ENCODE measurements at places on chromosomes 11 and 22.

DNA sequence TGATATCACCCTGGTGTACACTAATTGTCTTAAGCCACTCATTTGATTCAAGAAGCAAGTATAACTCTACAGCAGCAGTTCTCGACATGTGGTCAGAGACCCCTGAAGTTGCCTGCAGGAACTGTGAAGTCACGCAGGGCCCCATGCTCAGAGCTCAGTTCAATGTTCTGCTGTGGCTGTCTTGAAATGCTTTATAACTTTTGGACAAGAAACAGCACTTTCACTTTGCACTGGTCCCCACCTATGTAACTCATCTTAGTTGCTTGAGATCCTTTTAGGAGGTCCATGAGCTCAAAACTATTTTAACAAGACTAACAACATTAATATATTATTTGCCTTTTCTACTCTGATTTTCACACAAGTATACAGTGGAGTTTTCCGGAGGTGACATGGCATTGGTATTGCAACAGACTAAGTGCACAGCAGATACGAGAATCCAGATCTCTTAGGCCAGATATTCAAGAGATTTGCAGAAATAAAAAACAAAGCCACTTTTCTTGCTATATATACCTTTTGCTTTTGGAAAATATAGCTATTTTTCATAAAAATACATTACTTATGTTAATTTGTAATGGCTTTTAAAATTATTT lies 64.8 kb downstream of the PRR5L start:
- DNase-seq: no peak

GRCh38 chr11:19673924-19674729 lies 38.5 kb upstream of the NAV2 start:
- no peak for DNase-seq

- no peak for DNase-seq
Observed at GRCh38 chr11:83093634-83094033, 21.9 kb upstream of the RAB30 start.

- DNase-seq: no peak
Observed at GRCh38 chr11:67649634-67650510, 658 bp downstream of the ACY3 start.

- DNase-seq: no peak
Observed at GRCh38 chr11:92866679-92867282, 102.7 kb upstream of the MTNR1B start.

GRCh38 chr11:118152020-118152551 lies 537 bp downstream of the SCN4B start:
- no peak for DNase-seq

- no peak for DNase-seq
Observed at GRCh38 chr11:68164437-68164836, 43.2 kb upstream of the CHKA start.

DNA sequence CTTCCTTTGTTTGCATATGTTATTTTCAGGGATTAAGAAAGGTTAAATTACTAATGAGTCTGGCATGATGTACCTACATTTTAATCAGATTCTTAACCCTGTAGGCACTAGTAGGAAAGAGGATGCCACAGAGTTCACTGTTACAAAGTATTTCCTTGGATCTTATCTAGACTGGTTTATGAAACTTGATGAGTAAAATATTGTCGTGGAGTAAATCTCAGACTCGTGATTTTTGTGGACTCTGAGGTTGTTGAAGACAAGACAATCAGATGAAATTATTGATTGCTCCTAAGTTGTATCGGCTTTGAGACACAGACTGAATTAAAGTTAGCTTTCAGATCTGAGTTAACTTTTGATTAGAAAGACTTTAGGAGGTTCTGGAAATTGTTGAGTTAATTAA lies 6.0 kb downstream of the KMT2A start:
- DNase-seq: no peak

DNA sequence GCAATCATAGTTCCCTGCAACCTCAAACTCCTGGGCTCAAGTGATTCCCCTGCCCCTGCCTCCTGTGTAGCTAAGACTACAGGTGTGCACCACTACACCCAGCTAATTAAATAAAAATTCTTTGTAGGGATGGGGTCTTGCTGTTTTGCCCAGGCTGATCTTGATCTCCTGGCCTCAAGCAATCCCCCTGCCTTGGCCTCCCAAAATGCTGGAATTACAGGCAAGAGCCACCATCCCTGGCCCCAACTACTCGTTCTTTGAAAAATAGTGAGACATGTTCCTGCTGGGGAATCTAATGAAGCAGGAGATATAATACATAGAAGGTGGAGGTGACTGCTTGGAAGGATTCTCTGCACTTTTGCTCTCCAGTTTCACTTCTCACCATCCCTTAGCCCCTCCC lies 40.1 kb upstream of the RFPL3 start:
- DNase-seq: no peak

DNA sequence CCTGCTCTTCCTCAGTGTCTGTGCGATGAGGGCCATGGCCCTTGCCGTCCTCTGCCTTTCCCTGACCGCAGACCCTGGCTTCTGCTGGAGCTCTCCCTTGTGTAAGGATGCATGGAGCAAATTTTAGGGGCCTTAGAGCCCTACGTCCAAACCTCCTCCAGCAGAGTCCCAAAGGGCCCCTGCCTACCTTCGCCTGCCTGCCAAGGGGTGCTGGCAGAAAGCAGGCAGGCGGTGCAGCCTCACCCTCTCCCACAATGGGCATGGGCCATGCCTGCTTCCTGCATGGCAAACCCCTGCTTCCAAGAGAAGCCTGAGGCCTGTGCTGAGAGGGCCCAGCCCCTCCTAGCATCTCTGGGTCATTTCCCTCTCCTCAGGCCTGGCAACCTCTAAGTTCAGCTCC lies 71.3 kb upstream of the FGF3 start:
- no peak for DNase-seq

- no peak for DNase-seq
Observed at GRCh38 chr11:133919330-133920108, 37.2 kb downstream of the IGSF9B start.

DNA sequence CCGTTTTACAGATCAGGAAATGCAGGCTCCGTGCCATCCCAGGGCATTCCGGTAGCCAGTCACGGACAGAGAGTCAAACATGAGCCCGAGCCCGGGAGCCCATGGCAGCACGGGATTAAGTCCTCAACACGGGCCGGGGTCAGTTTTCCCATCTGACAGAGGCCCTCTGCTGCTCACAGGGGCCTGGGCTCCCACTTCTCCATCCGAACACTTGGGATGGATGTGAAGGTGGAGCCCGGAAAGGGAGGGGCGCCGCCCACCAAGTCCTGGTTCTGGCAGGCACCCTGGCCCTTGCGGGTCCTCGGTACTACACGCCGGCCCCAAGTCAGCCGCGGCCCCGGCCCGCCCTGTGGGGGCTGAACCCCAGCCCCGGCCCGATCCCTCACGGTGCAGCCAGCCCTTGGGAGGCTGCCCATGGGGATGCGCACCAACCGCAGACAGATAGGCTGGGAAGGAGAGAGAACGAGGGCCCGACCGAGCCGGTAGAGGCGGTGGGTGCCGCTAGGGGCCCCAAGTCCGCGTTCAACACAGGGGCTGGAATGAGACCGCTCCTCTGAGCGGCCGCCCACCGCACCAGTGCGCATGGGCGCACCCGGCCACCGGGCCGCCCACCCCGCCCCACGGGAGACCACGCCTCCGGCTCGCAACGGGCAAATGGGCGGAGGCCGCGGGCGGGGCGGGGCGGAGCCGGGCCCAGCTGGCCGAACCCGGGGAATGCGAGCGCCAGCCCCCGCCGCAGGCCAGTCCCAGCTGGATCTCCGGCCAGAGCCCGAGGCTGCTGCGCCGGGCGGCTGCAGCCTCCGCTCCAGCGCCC lies at the start of gene CAPN5:
CAPN5 (plus strand) TSS at position 743 of the 814 bp plus-strand sequence. CDS start 17,916 bp downstream, outside the sequence.
- DNase-seq: peak; percentile 91

DNA sequence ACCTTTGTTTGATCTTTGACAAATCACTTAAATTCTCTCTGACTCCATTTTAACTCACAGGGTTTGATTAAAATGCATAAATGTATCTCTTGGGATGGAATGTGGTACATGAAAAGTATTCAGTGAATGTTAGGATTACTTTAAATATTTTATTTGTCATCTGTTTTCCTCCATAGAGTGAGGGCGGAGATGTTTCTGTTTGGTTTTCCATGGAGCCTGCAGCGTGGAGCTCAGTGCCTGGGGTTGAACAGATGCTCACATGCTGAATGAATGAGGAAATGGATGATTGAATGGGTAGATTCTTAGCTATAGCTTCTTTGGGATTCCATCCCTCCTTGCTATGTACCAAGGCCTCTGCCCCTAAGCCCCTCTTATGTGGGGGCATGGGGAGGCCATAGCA lies 10.0 kb downstream of the TSPAN18 start:
- no peak for DNase-seq

- DNase-seq: no peak
Observed at GRCh38 chr11:70135625-70136059, 57.5 kb downstream of the ANO1 start.

GRCh38 chr11:30143098-30143705 lies 87.6 kb upstream of the FSHB start:
- no peak for DNase-seq

GRCh38 chr11:68966894-68967780 lies 13.6 kb downstream of the MRGPRD start:
- no peak for DNase-seq

DNA sequence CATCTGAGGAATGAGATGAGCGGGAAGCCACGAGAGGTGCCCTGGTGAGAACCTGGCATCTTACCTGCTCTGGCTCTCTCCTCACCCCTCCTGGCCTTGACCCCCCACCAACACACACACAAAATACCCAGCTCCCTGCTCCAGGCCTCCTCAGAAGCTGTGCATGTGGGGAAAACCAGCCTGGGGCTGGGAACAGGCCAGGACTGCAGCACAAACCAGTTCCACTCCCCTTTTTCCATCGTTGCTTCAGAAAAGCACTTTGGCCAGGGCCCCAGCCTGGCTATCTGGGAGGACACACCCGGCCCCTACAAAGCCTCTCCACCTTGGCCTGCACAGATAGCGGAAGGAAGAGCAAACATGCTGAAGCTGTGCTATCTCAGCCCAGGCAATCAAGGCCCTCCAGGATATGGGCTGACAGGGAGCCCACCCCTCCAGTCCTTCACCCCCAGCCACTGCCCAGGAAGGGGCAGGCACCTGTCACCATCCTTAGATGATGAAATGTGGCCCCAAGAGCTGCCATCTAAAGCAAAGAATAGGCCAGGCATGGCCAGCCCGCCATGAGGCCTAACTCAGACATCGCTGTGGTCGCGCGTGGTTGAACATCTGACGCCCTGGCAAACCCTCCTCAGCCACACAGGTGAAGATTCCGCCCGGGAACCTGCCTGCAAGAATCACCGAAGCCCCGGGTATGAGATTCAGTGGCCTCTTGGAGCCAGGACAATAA lies 35.4 kb downstream of the PISD start:
- DNase-seq: no peak

- DNase-seq: no peak
Observed at GRCh38 chr11:92826603-92827002, 142.8 kb upstream of the MTNR1B start.

DNA sequence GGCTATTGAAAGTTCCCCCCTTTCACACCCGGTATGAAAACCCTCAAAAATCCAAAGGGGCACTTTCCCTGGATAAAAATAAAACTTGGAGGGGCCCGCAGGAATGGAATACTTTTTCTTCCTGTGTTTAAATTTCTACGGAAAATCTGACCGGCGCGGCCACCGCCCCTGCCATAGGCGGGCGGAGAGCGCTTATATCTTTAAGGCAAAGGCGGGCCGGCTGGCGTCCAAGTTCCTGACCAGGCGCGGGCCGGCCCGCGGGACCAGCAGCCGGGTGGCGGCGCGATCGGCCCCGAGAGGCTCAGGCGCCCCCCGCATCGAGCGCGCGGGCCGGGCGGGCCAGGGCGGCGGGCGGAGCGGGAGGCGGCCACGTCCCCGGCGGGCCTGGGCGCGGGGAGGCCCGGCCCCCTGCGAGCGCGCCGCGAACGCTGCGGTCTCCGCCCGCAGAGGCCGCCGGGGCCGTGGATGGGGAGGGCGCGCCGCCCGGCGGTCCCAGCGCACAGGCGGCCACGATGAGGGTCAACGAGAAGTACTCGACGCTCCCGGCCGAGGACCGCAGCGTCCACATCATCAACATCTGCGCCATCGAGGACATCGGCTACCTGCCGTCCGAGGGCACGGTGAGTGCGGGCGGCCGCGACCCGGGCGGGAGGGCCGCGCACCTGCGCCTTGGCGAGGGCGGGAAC lies at the start of gene ANO1:
ANO1 (plus strand) TSS at position 223 of the 686 bp plus-strand sequence; CDS start at position 513, 290 bp downstream.
- DNase-seq: no peak

GRCh38 chr11:133552938-133553337 lies 20.6 kb upstream of the OPCML start:
- no peak for DNase-seq

- DNase-seq: no peak
Observed at GRCh38 chr22:43320943-43321900, 21.9 kb downstream of the SCUBE1 start.

DNA sequence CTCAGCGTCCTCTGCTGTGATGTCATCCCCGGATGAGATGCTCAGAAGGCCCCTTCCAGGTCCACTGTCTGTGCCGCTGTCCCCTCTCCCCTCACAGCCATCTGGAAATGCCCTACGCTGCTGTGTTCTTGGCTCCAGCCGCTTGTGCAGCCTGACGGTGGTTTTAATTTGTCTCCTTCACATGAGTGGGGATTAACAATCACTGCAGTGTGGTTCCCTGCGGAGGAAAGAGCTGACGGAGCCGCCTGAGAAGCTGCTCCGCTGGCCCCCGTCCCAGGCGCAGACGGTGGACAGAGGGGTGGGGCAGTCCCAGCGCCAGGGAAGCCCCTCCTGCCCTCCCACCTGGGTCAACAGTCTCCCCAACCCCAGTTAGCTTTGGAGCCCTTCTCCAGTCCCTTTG lies 67.5 kb upstream of the PHF21B start:
- no peak for DNase-seq

GRCh38 chr11:1055990-1056771 lies 18.5 kb upstream of the MUC2 start:
- no peak for DNase-seq

DNA sequence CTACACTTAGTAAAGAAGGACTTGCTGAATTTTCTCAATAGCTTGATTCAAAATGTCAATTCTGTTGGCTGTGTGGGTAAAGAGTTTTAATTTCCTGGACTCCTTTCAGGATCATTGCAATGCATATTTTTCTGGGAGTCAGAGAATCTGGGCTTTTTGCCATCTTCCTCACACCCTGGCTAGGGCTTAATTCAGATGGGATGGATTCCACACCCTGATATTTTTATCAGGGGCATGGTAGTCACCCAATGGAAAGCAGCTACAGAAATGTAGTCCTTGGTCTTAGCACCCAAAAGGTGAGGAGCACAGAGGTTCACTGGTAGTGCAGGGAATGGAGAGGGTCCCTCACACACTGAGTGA lies 79.3 kb downstream of the SGSM3 start:
- DNase-seq: no peak

DNA sequence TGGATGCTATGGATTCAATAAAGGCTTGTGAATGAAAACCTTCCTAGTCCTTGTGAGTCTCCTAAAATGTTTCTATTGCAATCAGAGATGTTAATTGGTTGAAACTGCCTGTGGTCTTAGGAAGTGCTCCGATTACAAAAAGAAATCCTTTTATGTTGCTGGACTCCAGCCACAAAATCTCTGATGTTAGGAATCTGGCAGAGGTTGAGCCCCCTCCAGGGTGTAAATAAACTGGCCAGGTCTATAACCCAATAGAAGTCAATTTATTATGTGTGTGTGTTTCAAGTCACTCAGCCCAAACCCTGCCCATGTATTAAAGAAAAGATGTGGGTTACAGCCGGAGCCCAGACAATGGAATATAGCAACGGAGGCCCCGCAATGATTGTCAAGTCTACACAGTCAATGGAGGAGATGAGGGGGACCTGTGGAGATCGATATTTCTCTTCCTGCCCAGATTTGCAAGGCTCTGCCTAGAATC lies 218.1 kb upstream of the SORL1-AS1 start:
- no peak for DNase-seq

Data from stimulated activated CD4-positive, alpha-beta T cell treated with anti-CD3 and anti-CD28 coated beads, Interleukin-4, amount 100 ng/mL, for 1 hour (primary cell).